ENCODE measurements at places on chromosomes 1 and 21. TPM values are rescaled to one million over a fixed set of nuclear protein-coding genes. Genes with fewer than 3 reads are reported as not detected.

GRCh38 chr1:17776426-17776825 lies 21.3 kb downstream of the ACTL8 start:
- no peak for DNase-seq

DNA sequence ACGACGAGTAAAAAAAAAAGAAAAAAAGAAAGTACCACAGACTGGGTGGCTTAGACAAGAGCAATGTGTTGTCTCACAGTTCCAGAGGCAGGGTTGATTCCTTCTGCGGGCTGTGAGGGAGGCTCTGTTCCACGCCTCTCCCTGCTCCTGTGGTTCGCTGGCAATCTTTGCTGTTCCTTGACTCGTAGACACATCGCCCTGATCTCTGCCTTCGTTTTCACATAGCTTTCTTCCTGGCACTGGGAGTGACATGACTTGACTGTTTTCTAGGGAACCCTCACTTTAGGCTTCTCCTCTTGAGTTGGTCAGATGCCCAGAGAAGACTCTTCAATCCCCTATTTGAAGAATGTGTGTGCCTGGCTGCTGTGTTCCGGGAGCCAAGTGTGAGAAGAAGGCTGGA lies 133.6 kb downstream of the TM2D1 start:
- DNase-seq: no peak

DNA sequence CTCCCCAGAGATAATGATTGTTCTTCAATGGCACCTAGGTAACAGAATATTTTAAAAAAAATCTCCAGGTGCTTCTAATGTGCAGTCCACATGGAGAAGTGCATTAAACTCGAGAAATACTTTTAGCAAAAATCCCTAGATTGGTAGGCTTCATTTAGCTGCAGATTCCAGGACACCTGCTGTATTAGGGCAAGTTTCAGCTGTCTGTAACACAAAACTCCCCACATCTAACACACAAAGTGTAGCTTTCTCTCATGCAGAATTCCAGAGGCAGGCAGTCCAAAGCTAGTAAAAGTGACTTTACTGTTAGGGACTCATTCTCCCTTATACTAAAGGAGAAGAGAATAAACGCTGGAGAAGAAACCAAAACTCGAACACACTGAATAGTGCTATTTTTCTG lies 1414.3 kb upstream of the B3GALT2 start:
- no peak for DNase-seq

- DNase-seq: no peak
These were observed 113.9 kb downstream of the ATP5PO start for GRCh38 chr21:33801424-33802405.

- no peak for DNase-seq
These were observed 5.6 kb upstream of the BSDC1 start for GRCh38 chr1:32399843-32400242.

DNA sequence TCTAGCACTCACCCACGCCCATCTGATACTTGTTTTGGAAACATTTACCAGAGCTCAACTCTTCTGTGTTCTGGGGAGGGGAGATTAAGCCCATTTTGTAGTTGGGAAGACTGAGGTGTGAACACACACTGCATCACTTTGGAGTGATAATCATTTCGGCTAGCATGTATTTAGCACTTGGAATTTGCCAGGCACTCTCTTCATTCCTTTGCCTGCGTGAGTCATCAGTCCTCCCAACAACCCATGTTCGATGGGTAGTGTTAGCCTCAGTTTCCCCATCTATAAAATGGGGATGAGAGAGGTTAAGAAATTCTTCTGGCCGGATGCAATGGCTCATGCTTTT lies 182.8 kb upstream of the TMEM51 start:
- no peak for DNase-seq

DNA sequence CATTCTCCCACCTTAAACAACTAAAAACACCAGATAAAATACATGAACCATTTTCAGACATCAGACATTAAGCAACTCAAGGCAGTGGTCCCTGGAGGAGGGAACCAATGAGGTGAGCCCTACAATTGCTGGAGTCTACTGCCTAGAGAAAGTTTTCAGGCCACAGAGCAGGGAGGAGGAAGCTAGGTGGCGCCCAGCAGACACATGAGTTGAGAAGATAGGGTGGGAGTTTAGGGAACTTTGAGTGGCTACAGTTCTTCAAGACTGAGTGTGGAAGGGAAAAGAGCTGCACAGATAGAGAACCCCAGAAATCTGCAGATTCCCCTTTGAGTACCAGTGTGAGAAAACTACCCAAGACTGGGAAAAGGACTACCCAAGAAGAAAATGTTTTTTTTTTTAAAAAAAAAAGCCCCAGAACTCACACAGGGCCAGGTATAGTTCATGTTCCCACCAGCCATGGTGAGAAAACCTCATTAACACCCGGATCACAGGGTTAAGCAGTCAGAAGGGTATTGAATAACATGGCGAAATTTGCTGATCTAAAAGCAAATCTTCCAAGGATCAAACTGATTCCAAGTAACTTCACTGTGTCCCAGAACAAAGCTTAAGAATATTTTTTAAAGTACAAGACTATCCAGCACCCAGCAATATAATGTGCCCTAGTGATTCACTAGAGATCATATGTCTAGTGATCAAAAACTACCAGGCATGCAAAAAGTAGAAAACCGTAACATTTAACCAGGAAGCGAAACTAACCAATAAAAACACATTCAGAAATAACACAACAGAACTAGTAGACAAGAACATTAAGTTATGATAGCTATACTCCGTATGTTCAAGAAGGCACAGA lies 12.0 kb downstream of the ALDH9A1 start:
- DNase-seq: no peak

DNA sequence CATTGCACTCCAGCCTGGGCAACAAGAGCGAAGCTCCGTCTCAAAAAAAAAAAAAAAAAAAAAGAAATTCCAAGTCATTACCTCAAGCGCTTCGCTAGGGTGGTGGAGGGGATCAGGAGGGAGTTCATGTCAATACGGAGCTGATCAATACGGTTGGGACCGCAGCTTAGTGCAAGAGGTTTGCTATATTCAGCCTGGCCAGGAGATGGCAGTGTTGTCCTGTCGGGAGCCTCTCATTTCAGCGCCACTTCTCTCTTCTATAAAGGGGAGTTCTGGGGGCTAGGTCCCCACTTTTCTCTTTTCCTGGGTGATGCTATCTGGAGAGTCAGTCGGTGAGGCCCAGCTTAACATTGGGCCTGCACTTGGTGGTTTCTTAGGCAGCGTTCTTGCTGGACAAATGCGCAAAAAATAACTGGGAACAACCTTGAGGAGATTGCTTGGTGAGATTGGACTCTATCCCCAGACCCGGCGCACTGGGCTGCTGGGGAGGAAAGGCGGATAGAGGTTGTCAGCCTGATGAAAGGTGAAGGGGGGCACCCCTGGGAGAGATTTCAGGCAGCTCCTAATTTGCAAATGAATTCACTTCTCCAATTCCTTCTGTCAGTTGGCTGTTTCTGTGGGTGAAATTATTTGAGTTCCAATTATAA lies 40.4 kb downstream of the KIAA0040 start:
- DNase-seq: no peak

- DNase-seq: no peak
These were observed 317.7 kb upstream of the ESRRG start for GRCh38 chr1:217040711-217041455.

DNA sequence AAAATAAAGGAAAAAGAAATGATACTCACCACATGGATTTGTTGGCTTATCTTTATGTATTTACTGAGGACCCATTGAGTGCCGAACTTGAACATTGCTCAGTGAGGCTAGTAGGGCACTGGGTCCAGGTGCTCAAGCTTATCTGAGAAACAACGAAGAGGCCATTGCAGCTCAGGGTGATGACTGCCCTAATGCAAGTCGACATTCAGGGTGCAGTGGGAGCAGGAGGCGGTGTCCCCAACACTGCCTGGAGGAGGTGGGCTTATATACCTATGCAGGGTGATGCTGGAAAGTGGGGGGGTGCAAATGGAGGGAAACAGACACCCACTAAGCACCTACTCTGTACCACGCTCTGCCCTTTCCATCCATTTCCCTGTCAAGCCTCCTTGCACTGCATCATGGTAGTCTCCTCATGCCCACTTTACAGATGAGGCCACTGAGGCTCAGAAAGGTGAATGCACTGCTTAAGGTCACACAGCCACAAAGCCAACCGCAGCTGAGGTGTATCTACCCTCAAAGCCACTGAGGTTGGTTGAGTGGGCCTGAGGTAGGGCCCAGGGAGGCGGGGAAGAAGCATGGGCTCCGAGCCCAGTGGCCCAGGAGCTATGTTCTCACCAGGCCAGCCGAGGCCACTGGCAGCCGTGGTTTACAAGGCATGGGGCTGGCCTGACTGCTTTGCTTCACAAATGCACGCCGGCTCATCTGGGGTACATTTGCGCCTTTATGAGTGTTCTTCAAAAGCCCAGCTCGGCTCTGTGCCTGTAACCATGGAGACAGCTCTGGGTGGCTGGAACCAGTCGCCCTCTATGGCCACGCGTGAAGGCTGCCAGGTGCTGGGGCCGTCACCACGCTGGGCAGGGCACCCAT lies 103.8 kb downstream of the EPHB2 start:
- DNase-seq: peak; percentile 80

DNA sequence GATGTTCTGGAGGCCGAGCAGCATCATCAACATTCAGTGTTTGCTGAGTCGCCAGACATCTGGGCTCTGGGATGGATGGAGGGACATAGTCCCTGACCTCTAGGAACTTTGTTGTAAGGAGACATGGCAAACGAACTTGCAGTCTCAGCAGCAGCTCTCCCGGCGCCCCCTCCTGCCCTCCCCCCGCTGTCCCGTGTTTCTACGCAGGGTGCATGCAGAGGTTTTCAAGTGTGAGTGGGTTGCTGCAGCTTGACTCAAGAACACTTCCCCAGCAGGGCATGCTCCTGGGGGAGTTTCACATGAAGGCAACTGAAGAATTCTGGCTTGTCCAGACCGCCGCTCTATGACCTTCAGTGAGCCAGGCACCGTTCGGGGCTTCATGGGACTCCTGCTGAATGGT lies 121.9 kb downstream of the CAMTA1 start:
- DNase-seq: no peak

DNA sequence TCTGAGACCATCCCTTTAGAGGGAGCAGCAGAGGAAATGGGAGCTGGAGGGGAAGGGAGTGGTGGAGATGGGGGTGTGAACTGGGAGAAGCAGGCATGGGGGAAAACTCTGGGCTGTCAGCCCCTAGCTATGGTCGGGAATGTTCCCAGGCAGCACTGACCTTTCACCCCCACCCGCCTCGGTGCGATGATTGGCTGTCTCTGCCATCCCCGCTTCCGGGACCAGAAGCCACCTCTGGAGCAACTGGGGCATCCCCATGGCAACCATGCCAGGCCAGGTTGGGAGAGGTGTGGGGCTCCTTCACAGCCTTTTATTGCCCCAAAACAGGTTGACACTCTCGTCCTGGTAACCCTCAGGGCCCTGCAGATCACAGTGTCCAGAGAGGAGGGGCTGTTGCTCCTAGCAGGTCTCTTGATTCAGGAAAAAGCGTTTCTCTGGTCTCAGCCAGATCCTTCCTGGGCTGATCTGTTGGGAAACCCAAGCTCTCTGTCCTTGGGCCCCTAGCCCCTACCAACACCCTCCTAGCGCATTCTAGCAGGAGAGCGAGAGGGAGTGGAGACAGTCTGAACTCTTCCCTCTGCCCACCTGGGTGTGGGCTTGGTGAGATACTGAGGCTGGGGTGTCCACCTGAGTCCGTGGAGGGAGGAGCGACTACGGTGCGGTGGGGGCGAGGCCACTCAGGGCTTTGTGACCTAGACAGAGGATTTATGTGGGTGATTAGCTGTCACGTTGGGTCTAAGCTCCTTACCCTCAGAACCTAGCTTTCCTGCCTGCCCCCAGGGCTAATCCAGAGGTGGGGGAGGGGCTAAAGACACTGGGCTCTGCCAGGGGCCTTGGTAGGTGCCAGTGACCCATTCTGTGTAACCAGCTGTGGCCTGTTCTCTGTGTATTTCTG lies 12.2 kb upstream of the SLC6A9 start:
- no peak for DNase-seq

- no peak for DNase-seq
These were observed 20.5 kb upstream of the XPR1 start for GRCh38 chr1:180611016-180611930.

DNA sequence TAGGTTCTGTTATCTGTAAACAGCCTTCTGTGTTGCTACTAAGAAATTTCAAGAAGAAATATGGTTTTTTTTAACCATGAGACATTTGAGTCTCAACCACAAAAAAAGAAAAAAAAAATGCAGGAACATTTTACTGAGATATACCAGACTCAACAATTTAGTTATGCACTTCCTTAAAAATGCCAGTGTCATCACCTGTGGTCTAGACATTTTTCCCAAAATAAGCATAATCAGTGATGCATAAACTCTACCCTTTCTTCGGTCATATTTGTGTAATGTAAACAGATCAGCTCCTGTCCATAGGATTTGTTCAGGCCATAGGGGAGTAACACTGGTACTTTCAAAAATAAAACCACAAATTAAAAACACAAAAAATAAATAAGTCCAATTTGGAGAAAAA lies 122.6 kb upstream of the TNFSF4 start:
- DNase-seq: no peak

GRCh38 chr1:110114784-110115183 lies 2.5 kb downstream of the UBL4B start:
- DNase-seq: no peak

The KCNE2 gene
- not detected for total RNA-seq

The RGSL1 gene
- total RNA-seq: not detected

The RHCE gene
- 0.34 TPM for total RNA-seq

The OR2AK2 gene
- not detected for total RNA-seq

The UBE2U gene
- not detected for total RNA-seq

The SH2D1B gene
- 0.61 TPM for total RNA-seq

The AMY2B gene
- total RNA-seq: 73.3 TPM

The PLA2G2C gene
- not detected for total RNA-seq

The SPRR4 gene
- not detected for total RNA-seq

The TESK2 gene
- total RNA-seq: 2.3 TPM
